Stimulated activated CD4-positive, alpha-beta T cell treated with anti-CD3 and anti-CD28 coated beads, Interleukin-12 subunit alpha, Interleukin-12 subunit beta, amount 100 ng/mL, for 48 hours (primary cell): ENCODE measurements at places on chromosomes 7 and 10.

GRCh38 chr7:47496056-47496665 lies 85.8 kb downstream of the TNS3 start:
- no peak for DNase-seq

DNA sequence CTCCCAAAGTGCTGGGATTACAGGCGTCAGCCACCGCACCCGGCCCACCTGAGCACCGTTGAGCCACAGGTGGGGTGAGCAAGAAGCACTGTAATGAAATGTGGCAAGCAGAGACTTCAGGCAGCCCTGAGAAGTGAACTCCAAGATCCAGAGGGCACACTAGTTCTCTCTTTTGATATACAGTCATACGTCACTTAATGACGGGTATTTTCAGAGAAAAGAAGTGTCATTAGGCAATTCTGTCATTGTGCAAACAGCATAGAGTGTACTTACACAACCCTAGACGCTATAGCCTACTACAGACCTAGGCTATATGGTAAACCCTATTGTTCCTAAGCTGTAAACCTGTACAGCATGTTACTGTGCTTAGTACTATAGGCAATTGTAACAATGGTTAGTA lies 7.9 kb downstream of the PANK1 start:
- DNase-seq, result no peak

- no peak for DNase-seq
Measured at GRCh38 chr10:88991899-88992320, 1.3 kb downstream of the FAS start.

DNA sequence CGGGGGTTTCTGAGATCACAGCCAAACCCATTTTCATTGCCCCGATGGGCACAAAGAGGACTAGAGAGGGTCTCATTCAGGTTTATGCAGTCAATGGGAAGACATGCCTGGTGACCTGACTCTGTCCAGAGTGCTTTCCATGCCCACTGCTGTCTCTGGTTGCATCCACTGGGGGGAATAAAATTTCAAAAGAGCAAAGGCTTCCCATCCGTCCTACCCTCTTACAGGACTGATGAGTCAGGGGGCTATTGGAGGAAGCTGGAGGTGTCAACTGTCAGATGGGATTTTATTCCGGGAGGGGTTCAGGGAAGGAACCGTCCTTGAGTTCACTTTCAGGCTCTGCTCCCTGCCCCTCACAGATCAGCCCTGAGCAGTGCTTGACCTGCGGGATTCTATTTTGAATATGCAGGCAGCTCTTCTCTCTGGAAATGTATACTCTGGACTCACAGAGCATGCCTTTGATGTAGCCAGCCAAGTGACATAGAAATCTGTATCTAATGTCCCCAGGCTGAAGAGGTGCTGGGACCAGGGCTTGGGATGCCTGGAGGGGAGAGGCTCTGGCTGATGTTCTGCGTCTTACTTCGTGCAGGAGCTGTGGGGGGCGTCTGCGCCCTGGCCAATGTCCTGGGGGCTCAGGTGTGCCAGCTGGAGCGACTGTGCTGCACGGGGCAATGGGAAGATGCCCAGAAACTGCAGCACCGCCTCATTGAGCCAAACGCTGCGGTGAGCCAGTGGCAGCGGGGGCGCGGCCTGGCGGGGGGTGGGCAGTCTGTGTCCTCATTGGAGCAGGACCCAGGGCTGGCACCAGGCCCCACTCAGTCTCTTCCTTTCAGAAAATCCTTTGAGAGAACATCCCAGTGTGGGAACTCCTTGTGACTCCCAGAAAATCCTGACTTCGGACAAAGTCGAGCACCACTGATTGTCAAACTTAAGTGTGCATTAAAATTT lies 12.0 kb downstream of the C10orf62 start:
- no peak for DNase-seq

GRCh38 chr7:27115221-27116026 lies 12.9 kb upstream of the HOXA2 start:
- no peak for DNase-seq

DNA sequence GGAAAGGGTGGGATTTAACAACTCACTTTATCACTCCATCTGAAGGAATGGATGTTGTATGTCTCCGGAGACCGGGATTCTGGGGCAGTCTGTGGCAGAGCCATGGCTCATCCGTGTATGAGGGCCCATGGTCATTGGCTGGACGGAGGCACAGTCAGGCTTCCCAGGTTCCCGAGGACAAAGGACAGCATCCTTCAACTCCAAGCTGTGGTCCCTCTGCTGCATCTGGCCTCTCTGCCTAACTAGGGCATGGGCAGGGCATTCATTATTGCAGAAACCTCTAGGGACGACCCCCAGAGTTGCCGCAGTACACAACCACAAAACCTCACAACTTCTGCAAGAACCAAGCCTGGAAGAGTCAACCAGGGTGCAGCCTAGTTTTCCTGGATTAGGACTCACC lies 525.2 kb downstream of the GLRX3 start:
- no peak for DNase-seq

DNA sequence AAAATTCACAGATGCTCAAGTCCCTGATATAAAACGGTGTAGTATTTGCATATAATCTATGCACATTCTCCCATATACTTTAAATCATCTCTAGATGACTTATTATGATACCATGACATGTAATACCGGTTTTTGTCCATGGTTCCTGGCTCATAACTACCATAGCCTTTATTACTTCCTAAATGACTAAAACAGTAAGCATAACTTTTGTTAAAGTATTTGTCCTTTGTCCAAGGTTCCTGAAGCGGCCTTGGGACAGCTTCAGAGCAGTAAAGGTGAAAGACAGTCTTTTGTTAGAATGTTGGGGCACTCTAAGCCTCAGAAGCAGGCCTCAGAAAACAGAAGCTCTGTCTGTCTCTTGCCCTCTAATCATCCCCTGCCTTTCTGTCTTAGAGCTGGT lies 4.0 kb downstream of the CRCP start:
- DNase-seq, result no peak

- no peak for DNase-seq
Measured at GRCh38 chr7:106681815-106682495, 21.0 kb upstream of the CCDC71L start.

DNA sequence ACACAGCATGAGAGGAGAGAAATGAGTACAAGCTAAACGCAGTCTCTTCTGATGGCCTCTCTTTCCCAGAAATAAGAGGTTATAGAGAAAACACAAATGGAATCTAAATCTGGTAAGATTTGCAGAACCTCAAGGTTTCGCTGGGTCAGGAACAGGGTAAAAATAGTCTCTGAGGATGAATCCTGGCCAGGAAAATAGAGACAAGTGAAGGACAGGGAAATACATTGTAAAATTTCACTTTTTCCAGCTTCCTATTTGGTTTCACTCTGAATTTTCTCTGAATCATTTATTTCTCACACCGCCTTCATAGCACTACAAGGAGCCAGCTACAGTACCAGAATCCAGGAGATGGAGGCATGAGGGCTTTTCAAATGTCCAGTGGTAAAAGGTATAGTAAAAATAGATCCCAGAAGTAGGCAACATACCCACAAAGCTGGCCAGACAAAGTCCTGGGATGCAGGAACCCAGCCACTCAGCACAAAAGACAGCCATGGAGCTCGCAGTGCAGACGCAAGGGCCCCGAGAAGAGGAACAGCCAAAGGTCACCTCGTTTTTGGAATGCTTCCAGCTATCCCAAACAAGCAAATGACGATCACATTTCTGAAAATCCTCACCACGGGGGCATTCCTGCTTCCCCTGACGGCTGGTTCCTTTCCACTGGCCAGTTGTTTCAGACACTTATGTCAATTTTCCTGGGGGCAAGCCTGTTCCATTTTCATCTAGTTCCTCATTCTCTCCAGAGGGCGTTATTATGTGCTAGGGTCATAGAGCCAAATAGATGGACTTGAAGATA lies 21.5 kb upstream of the IKZF1 start:
- no peak for DNase-seq

DNA sequence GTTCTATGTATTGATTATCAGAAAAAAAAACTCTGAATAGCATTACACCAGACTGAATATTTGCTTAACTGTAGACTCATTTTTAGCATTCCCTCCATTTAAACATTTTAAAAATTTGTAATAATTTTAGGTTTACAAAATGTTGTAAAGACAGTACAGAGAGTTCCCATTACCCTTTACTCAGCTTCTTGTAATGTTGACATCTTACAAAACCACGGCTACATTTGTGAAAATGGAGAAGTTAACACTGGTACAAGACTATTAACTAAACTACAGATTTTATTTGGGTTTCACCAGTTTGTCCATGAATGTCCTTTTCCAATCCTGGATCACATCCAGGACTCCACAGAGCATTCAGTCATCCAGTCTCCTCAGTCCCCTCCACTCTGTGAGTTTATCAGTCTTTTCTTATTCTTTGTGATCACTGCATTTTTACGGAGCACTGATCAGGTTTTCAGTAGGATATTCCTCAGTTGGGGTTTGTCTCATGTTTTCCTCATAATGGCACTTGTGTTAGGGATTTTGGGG lies 130.0 kb upstream of the EEPD1 start:
- DNase-seq, result no peak

- DNase-seq, result no peak
Measured at GRCh38 chr10:55374917-55375316, 573.9 kb upstream of the PCDH15 start.

GRCh38 chr10:27445070-27445469 lies 59.0 kb upstream of the RAB18 start:
- DNase-seq, result no peak

- no peak for DNase-seq
Measured at GRCh38 chr10:66637273-66638036, 288.4 kb upstream of the LRRTM3 start.

- no peak for DNase-seq
Measured at GRCh38 chr10:84825330-84825729, 496.9 kb downstream of the CCSER2 start.

GRCh38 chr10:97673736-97674525 lies 13.1 kb downstream of the AVPI1 start:
- no peak for DNase-seq

DNA sequence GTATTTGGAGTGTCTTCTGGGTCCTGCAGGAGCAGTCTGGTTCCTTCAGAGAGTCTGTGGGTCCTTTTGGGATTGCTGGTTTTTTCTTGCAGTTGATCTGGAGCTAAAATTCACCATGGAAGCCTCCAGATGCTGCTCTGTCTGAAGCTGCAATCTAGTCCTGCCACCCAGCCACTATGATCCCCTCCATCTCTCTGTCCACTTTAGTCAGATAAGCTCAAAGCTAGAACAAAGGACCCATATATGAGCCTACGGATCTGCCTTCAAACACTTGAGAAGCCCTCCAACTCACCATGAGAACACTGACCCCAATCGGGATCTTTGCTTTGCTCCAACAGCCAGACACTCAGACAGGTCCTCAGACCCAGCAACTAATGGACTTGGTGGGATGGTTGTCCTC lies 618 bp upstream of the TBXAS1 start:
- no peak for DNase-seq

DNA sequence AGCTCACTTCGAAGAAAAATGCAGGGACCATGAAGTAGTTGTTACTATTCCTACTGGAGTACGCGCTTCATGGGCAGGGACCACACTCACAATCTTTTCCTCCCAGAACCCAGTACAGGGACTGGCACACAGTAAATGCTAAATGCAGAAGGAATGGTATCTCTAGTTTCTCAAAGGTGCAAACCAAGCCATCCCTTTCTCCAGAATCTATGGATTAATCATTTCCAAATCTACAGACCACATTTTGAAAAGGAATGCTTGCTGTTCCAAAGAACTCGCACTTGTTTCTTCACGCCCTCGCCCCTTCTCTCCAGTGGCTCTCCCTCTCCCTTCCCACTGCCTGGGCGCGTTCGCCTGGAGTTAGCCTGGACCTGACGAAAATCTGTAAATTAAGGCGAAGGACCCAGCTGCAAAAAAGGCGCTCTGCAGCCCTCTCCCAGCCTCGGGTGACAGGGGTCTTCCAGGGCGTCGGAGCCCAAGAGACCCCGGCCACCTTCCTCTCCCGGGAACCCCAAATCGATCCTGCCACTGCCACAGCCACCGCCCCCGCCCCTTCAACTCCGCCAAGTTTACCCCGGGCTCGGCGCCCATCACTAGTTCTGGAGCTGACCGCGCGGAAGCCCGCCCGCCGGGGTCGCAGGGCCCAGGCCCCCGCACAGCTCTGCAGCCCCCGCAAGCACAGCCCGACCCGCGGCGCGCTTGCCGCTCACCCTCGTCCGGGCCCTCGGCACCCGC lies 527 bp downstream of the PDIA4 start:
- no peak for DNase-seq

DNA sequence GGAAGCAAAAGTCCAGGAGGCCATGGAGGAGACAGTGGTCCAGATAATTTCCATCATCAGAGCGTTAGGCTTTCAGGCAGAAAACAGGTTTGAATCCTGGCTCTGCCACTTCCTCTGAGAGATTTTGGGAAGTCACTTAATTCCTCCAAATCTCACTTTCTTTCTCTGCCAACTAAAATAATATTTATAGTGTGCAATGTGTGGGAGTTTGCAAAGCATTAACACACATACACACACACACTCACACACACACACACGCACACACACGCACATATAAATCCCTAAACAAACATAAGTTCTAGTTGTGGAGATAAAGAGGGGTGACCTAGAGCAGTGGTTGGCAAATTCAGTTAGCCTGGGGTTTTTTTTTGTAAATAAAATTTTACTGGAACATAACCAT lies 84.8 kb downstream of the TRIL start:
- DNase-seq, result no peak

- no peak for DNase-seq
Measured at GRCh38 chr10:70344144-70344543, 38.3 kb downstream of the LRRC20 start.

DNA sequence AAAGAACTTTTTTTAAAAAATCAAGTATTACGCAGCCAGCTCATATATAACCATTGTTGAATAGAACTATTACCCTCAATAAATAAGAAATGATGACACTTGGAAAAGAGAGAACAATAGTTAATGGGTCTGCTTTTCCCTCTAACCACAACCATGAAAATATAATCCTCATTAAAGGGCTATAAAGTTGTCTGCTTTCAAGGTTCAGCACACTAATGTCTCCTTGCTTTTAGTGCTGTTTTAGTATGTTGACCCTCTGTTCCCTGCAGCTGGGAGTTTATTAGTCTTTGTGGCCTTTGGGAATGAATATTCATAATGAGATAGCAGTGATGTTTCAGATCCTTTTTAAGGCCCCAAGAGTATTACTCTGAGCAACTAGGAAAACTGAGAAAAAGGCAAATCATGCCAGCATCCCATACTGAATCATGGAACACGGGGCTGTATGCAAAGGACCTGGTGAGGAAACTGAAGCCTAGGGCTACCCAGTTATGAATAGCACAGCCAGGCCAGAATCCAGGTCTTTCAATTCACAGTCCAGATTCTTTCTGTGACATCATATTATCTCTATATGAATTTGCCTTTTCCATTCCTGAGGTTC lies 332.0 kb upstream of the LRGUK start:
- no peak for DNase-seq

DNA sequence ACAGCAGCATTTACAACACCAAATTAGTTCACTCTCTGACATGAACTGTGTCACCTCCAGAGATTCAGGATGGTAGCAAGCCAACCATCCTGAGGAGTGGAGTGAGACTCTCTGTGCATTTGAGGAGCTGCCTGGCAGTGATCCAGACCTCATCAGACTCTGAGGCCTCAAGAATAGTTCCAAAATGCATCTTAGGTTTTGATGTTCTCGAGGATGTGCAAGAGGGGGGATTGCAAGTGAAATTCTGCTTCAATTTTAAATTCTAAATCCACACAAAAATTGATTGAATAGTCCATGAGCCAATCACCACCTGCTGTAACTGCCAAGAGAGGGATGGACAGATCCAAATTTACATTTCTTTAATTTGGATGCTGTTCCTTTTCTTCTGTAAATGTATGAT lies 49.7 kb downstream of the SLK start:
- no peak for DNase-seq
